ENCODE measurements at places on chromosomes 1 and 21.

DNA sequence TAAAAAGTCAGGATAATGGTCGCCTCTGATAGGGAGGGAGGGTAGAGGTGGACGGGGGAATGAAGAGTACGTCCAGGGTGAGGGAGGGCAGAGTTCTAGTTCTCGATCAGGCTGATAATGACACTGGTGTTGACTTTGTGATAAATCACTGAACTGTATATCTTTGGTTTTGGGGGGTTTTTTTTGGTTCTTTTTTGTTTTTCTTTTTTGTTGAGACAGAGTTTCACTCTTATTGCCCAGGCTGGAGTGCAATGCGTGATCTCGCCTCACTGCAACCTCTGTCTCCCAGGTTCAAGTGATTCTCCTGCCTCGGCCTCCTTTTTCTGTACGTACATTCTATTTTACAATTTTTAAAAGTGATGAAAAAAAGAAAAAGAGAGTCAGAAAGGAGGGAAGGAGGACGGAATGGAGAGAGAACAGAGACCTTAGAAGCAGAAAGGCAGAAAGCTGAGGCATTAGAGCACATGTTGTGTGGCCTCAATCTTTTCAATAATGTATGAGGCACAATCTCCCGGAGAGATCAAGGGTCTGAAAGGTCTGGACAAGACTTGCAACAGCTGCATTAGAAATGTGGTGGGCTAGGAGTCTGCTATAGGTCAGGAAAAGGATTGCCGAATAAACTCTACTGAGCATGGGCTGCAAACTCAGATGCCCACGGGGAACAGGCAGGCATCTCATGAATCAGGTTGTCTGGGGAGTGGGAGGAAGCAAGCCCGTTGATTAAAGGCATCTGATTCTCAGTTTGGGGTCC lies 174.8 kb downstream of the TOMM20 start:
- DNase-seq, result no peak

DNA sequence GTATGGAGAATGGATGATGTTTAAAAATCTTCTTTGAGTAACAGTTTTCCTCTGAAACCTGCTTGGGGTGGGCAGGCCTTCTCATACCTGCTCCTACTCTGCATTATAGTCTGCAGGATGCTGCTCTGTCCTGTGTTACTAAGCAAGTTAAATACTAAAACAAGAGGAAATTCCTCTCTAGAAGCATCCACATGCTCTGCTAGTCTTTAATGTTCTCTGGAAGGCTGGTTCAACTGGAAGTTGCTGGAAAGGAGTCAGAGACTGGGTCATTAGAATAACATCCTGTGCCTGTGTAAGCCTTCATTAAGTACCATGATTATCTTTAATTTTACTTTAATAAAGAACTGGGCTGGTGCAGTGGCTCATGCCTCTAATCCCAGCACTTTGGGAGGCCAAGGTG lies 5.8 kb downstream of the SELP start:
- DNase-seq, result no peak

DNA sequence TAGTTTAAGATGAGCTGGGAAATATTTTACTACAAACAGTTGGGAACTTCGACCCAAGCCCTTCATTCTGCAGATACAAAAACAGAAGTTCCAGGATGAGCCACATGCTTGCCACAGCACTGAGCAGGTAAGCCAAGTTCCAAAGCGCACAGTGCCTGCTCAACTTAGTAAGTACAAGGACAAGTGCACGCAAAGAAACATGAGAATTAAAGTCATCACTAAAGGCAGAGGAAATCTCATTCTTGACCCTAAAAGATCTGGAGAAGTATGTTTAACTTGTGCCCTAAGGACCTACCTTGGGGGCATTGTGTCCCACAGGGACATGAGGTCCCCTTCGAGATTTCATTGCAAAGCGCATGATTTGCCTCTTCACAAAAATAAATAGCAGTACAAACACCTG lies 1.2 kb upstream of the UBAP2L start:
- DNase-seq, result no peak

GRCh38 chr1:181135815-181136737 lies 47.6 kb downstream of the IER5 start:
- no peak for DNase-seq

DNA sequence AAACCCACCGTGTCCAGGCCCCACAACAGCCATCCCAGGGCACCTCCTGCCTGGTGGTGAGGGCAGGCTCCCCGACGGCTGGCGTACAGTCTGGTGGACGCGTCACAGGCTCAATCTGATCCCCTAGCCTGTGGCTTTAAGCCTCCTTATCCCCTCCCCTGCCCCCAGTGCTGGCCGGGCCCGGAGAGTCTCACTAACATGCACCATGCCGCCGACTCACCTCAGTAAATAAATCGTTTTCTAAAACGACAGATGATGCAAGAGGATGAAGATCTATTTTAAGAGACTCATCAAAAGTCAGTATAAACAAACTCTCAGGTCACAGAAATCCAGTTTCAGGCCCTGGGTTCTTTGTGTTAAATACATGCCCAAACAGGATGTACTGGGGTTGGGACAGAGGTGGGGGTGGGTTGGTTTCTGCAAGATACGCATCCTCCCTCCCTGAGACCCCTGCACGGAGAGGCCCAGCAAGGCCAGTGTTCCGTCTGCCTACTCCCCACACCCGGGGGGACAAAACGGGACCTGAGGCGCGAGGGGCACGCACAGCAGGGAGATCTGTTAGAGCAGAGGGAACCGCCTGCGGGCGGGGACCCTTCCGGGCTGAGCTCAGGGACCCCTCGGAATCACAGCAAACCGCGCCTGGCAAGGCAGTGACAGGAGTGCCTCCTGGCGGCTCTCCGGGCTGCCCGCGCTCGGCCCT lies 3.1 kb downstream of the PANK4 start:
- DNase-seq, result no peak

DNA sequence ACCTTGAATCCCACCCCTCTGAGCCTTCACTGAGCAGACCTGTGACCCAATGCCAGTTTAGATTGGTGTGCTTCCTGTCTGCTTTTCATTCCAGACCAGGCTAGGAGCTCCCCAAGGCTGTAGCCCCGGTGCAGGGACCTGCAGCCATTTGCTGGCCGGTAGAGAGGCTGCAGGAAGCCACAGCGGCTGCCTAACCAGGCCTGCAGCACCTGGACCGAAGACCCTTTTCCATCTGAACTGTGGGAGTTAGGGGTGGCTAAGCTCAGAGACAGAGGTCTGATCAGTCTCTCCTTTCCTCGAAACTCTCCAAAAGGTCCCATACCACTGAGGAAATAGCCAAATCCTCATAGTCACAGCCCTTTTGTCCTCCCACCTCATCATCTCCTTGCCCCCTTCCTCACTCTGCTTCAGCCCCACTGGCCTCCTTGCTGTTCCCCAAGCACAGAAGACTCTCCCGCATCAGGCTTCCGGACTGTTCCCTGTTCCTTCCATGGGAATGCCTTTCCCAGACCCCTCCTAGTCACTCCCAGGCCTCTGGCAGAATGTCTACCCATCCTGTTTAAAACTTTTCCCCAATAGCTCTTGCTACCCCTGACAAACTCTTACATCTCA lies 674 bp upstream of the TTC4 start:
- DNase-seq, result no peak

DNA sequence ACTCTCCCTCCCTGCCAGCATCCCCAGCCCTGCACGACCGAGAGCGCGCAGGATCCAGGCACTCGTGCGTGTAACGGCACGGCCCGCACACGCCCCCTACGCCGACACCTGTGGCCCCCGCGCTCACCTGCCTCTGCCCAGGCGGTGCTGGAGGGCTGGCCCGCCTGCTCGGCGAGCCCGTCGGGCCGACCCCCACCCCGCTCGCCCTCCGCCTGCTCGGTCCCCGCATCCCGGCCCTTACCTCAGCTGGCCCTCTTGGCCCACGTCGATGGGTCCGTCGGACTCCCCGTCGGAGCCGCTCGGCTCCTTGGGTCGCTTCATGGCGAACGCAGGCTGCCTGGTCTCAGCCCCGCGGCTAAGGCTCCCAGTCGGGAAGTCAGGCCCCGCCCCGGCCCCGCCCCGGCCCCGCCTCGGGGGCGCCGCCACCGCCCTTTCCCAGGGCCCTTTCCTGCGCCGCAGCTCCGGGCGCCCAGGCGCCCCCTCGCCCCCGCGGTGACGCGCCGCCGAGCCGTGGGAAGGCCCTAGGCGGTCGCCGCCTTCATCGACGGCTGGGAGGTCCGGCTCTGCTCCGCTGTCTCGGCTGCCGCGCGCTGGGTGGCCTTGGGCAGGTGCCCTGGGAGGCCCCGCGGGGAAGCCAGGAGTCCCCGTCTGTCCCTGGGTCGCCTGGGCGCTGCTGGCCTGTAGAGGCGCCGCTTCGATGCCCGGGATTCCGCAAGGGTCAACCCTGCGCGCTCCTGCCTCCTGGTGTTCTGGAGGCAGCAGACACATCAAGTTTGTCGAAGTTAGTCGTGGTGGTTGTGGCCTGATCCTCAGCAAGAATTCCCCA lies at the start of gene HEYL:
HEYL (minus strand) TSS at position 339 of the 826 bp plus-strand sequence; CDS start at position 321, 18 bp downstream.
- peak; percentile 72 for DNase-seq

DNA sequence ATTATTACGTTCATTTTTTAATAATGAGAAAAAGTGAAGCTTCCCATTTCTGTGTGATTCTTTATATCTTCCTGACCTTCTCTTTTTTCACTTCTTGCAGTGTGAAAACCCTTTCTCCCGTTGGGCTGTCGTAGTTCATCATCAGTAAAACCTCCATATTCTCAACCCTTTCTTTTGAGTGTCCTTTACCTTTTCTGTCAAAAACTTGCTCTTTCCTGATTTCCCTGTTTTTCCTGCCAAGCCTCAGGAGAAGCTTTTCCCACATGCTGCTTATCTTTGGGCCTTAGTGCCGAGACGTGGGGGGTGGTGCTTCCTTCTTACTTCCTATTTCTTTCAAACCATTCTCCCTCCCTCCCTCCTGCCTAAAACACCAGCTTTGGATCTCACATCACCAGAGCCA lies 46.1 kb downstream of the UCK2 start:
- DNase-seq, result no peak

- DNase-seq, result no peak
Measured at GRCh38 chr1:21550866-21551475, 41.7 kb downstream of the ALPL start.

DNA sequence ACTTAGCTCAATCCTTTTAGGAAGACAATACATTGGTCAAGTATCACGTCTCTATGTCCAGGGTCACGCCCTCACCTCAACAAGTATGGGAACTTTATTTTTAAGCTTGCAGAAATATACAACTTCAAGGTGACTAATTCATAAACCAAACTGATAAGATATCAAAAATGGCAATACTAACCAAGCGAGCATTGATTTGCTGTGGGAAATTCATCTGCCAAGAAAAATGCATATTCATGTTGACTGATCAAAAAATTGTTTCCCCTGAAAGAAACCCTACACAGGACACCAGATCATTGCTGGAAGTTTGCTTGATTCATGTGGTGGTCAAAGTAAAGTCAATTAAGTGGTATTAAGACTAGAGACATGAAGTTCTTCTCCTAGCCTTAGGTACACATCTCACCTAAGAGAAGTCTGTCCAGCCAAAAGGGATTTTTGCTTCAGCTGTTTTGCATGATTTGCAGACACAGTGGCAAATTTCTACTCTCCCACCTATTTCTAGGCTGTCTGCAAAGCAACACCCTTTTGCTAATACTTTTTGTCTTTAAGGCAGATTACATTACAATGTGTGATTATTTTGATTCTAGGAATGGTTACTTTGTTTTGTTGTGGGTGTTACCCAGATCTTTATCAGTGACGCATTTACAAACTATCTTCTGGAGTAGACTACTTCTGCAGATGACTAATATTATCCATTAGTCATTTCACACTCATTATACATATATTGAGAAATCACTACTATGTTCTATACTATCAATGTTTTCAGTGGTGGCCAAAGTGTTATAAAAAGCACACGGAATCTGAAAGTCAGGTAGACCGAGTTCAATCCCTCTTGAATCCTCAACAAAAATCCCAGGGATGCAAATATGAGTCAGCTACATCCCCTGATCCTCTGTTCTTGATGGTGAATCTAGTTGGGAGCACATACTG lies 12.4 kb downstream of the SAMSN1 start:
- no peak for DNase-seq

DNA sequence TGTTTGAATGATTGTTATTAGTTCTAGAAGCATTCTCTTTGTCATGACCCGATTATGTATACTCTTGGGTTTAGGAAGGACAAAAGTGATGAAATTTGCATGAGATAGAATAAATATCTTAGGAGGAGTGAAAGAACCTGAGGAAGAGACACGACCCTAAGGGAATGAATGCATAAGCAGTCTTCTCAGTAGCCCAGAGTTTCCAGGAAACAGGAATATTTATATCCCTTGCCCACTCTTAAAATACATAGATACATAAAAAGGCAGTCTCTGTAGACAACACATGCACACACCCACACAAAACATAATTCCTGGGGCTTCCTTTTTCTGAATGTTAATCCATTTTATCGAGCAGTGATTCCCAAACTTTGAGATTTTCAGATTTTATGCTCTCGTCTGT lies 19.4 kb downstream of the CLEC20A start:
- no peak for DNase-seq

GRCh38 chr21:33202464-33203363 lies 27.0 kb upstream of the IFNAR2 start:
- DNase-seq, result no peak

GRCh38 chr21:31278511-31279130 lies 65.4 kb downstream of the TIAM1 start:
- DNase-seq, result no peak

DNA sequence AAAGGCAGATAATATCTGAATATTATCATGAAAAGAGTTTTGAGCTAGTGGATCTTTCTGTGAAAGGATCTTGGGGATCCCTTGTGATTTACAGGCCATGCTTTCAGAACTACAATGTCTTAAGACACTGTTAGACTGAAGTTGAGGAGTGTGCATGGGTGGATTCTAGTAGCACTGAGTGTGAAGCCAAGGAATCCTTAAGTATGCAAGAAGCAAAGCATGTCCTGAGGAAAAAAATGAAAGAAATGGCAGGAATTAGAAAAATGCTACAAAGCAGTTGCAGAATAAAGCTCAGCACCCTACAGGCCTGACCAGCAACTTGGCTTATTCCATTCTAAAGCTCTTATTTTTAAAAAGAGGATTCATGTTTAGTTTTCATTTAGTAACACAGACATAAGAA lies 11.9 kb downstream of the STX6 start:
- no peak for DNase-seq

DNA sequence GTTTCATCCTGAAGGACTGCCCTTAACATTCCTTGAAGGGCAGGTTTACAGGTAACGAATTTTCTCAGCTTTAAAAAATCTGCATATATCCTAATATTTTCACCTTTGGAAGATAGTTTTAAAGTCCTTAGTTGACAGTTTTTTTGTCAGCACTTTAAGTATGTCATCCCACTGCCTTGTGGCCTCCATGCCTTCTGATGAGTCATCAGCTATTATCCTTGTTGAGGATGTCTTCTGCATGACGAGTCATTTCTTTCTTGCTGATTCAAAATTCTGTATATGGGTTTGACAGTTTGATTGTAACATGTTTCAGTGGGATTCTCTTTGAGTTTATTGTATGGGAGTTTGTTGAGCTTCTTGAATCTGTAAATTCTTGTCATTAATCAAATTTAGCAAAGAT lies 500.6 kb downstream of the DISC1 start:
- no peak for DNase-seq

DNA sequence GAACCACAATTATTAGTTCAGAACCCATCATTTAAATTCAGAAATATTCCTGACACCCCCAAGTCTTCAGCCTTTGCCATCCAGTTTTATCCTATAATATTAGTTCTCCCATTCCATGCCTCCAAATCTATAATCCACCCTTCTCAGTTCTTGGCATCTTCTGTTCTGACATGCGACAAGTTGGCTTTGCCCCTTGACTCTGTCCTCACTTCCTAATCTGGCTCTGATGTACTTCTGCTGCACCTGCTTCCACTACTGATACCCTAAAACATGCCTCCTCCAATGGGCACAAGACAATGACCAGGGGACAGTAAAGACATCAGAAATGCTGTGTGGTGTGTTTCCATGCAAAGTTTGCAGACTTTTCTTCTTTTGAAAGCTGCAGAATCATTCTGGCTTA lies 17.1 kb upstream of the FBXO28 start:
- no peak for DNase-seq

GRCh38 chr1:92536980-92537884 lies 50.5 kb upstream of the GFI1 start:
- DNase-seq, result no peak

All from activated T-cell treated with anti-CD3 and anti-CD28 coated beads for 4 hours (primary cell).